C1 segment of cervical spinal cord (tissue), 14 donors: ENCODE measurements at places on chromosomes 6 and 20.

- no peak for DNase-seq
Measured at GRCh38 chr6:24838994-24839393, 40.3 kb upstream of the ARMH2 start.

DNA sequence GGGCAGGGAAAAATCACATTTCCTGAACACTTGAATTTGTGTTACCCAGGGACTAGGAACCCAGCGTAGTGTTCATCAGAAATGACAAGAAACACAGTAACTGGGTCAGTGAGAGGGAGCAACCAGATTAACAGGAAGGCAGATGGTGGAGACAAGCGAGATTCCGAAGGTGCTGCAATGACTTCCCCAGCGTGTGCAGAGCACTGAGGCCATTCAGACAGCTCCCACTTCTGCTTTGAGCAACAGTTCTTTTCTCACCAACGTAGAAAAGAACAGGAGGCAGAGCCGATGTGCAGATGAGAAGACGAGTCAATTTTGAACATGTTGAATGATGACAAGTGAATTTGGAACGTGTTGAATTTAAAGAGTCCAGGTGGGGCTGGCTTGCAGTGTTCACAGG, 63.1 kb upstream of the IFNGR1 start:
- DNase-seq = no peak

- DNase-seq = no peak
Measured at GRCh38 chr20:56930876-56931275, 301.8 kb downstream of the TFAP2C start.

DNA sequence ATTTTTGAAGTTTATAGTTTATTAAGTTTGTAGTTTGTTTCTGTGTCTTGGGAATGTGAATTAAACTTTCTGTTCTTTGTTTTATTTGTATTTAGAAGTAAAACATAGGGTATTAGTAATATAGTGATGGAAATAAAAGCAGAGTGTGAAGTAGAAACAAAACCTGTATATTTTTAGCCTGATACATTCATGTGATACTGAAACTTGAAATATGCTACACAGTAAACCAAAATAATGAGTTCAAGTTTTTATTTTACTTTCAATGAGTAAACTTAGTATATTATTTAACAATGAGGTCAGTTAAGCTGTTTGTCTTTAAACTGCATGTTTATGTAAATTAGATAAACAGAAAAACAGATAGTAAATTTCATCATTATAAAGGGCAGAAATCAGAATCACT, 1592.6 kb downstream of the GRIK2 start:
- no peak for DNase-seq

DNA sequence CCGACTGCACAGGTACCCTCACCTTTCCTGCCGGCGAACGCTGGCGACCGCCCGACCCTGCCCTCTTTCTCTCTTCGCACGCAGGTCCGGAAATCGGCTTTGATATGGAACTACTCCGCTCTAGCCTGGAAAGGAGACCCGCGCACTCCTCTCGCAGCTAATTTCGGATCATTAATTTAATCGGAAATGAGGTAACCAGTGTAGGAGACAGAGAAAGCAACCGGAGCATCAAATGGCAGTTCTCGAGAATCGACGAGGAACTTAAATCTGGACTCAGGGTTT, 949 bp upstream of the ATXN1 start:
- no peak for DNase-seq

GRCh38 chr6:168597471-168597875, 156.5 kb downstream of the SMOC2 start:
- DNase-seq = no peak

- no peak for DNase-seq
Measured at GRCh38 chr6:122681705-122682104, 71.5 kb downstream of the PKIB start.

- DNase-seq = no peak
Measured at GRCh38 chr6:151284012-151284411, 44.2 kb downstream of the AKAP12 start.

DNA sequence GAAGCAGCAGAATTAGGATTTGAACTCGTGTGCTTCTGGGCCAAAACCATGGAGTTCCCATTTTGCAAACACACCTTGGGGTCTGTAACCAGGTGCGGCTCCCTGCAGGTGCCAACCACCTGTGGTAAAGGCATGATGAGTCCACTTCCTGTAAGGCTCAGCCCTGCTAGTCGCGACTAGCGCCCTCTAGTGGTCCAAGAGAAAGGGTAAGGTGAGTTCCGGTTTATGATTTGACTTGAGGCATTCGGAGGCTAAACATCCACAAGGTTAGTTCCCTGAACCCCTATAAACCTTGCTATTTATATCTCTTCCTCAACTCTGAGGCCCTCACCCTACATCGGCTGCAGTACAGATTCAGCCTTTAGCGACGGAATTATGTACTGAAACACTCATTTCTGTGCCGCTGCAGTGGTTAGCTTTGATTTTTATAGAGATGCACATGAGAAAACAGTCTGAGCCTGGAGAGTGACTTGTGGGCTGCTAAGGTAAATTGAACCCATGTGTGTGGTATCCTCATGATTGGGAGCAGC, 173.4 kb downstream of the PLCB1 start:
- no peak for DNase-seq

DNA sequence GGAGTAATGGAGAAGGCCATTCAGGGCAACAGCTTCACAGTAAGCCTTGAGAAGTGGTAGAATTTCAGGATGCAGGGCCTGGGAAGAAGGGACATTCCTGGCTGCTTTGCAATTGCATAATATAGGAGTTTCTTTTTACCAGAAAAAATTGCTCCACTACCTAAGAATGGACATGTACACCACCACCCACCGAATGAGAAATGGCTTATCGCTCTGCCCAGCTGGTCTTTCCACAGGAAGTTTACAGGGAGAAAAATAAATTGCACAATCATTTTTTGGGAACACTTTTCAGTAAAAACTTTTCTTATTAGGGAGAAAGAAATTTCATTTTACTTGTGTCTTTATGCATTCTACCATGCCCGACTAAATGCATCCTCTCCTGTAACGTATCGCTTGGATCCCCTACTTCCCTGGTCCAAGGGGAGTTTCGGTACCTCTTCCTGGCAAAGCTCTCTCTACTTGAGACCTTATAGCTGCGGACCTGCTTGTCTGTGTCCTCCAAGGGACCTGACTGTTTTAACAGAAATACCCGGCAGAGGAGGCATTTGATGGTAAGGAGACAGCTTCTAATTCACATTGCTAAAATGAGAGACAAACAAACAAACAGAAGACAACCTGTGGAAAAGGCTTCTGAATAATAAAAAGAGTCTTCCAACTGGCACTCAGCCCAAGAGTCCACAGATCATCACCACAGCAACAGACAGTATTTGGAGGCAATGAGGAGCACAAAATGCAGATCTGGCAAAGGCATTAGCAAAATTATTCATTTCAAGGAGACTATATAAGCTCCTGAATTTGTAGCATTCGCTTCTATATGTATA, 54.2 kb downstream of the MAP3K5 start:
- no peak for DNase-seq

DNA sequence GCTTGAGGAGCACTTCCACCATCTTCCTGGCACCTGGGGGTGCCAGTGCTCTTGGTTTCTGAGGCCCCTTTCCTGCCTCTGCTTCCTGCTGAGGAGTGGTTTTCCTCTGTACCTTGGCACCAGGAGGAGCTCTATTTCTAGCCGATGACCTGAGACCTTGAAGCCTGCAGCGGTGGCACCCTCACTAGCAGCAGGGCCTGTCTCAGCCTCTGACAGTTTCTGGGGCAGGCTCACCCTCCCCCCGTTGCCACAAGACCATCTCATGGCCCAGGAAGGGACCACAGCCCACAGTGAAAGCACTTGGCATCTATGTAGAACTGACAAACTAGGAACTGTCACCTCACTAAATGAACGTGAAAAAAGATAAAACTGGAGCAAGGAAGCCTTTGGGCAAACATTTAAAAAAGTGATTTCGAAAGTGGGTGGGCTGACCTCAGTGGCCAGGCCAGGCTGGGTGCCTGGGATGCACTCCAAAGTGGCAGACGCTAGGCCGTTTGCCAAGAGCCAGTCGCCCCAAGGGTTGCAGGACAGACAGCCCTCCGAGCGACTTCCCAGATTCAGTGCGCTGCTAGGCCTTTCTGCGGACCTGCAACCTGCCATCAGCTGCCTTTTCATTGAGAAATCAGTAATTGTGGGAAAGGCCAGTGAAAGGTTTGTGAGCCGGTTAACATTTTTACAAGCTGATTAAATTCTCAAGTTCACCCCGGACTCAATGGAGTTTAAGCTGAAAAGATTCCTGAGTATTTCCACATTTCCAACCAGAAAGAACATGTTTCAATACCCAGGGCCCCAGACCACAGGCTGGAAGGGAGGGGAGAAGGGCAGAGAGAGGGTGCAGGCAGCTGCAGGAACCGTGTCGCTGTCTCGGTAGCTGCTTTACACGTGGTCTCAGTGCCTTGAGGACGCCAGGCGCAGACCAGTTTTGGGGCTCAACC, 303.7 kb downstream of the ESR1 start:
- DNase-seq = no peak

DNA sequence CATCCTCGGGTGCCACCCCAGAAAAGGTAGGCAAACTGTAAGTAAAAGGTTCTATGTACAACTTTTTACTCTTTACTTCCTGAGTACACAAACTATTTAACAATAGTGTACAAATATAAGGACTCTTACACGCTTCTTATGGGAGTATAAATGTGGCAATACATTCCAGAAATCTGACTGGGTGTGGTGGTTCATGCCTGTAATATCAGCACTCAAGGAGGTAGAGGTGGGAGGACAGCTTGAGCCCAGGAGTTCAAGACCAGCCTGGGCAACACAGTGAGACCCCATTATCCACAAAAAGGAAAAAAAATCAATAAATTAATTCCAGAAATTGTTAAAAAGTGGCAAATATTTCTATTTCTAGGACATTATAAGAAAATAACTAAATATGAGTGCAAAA, 48.9 kb downstream of the PIGU start:
- DNase-seq = no peak
